DMS 273 treated with DMSO at 0.1 percent for 48 hours (cell line): ENCODE measurements at places on chromosomes 11 and 22.

DNA sequence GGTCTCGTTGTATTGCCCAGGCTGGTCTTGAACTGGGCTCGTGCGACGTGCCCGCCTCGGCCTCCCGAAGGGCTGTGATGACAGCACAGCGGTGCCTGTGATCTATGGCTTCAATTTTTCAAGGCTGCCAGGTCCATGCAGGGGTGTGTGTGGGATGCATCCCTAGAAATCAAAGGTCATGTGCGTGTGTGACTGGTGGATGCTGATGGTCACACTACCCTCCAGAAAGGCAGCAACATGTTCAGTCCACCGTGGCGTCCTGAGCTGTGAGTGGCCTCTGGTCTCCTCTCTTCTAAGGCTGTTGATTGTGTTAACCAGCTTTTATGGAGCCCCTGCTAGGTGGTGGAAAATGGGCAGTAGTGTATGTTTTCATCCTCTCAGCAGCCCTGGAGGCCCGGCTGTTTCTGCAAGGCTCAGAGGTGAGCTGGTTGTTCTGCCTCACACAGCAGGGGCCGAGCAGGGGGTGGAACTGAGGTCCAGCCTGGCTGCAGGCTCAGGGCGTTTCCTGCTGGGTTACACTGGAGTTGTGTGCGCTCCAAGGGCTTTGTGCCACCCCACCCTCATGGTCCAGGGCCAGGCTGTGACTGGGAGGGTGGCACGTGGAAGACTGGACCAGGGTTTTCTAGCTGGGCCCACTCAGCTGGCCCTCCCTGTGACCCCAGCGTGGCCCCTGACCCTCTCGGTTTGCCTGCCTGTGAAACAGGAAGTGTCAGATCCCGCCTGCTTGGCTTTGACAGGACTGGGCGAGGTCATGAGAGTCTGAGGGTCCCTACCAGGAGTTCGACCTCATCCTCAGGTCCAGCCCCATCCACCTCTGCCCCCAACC lies 7.7 kb downstream of the BIK start:
- DNase-seq = no peak

DNA sequence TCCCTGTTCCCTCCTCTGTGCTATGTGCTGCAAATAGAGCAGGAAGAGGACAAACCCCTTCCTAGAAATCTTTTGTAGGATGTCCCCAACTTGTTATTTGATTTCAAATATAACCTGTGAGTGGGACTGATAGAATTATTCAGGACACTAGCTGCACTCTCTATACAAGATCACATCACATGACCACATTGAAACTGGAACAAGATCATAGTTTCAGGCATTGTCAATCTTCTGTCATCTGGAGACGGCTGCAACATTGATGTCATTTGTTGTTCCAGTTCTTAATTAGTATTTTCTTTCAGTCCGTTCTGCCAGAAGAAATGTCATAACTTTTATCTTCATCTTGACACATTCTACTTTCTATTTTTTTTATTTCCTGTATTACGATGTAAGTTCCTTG lies 89.3 kb downstream of the GRIA4 start:
- DNase-seq = no peak

DNA sequence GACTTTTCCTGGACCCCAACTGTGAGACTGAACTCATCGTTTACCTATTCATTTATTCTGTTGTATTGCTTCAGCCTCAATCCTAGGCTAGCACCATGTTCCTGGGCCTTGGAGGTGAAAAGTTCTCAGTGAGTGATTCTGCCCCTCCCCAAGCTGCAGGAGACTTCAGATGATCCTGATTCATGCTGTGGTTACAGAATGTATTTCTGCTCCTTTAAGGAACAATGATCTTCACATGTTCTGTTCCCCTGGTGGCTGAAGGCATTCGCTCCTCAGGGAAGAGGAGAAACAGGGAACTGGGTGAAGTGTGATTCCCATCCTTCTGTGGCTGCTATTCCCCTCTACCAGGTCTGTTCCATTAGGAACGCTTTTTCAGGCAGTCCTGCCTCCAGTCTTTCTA lies 2.4 kb downstream of the OR52E1 start:
- no peak for DNase-seq

DNA sequence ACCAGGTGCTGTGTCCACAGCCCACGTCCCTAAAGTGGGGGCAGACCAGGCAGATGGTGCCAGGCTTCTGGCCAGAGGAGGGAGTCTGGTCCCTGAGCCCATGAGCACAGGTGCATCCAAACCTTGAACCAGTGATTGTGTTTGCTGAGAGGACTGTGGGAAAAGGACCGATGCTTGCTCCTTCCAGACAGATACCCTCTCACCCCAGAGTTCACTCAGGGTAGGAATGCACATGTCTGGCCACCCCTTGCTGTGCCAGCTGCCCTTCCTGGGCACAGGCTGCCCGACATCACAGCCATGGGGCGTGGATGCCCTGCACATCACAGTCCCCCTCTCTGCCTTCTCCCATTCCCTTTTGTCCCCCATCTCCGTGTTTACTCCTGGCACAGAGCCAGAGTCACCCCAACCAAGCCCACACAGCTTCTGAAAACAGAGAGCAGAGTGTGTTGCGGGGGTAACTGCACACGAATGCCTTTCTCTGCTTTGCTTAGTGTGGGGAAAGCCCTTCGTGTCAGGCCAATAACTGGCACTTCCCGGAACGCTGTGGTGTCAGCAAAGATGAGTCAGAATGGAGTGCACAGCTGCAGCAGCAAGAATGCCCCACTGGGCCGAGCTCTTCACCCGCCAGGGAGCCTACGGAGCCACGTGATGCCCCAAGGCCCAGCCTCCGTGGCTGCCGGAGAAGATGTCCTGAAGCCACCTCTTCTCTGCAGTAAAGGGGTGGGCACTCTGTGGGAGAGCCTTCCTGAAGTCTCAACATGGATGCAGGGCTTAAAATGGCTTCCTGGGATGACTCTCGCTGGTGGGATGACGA lies 7.6 kb downstream of the CARS1 start:
- peak; percentile 15 for DNase-seq

DNA sequence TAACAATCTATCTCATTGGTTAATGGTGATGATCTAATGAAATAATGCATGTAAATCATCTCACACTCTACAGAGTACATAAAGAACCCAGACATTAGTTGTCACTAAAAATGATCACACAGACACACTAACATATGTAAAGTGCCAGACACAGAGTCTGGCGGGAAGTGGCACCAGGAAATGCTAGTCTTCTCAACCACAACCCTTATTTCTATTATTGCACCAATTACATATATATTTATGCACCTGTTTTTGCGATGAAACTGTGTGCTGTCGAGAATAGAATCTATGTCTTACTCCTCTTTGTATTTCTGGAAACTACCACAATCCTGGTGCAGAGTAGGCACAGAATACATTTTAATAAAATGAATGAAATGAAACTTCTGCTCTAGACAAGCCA lies 25.9 kb upstream of the POU2AF3 start:
- no peak for DNase-seq
